ENCODE measurements at places on chromosomes 1 and 21.

DNA sequence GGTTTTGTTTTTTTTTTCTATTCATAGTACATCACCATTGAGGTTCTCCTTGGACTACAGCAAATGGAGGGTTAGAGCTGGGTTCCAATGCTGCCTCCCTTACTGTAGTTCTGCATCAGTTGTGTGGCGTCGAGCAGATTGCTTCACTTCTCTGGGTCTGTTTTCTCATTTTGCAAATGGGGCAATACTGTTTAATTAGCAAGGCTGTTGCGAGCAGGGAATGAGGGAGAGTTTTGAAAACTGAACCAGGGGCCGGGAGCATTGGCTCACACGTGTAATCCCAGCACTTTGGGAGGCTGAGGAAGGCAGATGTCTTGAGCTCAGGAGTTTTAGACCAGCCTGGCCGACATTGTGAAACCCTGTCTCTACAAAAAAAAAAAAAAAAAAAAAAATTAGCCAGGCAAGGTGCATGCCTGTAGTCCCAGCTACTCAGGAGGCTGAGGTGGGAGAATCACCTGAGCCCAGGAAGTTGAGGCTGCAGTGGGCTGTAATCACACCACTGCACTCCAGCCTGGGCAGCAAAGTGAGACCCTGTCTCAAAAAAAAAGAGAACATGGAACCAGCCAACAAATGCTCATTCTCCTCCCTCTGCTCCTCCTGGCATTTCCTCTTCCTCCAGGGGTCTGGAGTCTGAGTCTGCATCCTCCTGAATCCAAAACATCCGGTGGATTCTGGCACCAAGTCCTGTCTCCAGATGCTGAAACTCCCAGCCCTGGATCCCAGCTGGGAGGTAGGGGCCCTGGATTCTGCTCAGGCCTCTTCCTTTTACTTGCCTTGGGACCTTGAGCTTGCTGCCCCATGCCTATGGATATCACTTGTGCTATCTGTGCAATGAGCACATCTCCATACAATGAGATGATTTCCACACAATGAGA, 3.7 kb upstream of the PLOD1 start:
- no peak for DNase-seq

DNA sequence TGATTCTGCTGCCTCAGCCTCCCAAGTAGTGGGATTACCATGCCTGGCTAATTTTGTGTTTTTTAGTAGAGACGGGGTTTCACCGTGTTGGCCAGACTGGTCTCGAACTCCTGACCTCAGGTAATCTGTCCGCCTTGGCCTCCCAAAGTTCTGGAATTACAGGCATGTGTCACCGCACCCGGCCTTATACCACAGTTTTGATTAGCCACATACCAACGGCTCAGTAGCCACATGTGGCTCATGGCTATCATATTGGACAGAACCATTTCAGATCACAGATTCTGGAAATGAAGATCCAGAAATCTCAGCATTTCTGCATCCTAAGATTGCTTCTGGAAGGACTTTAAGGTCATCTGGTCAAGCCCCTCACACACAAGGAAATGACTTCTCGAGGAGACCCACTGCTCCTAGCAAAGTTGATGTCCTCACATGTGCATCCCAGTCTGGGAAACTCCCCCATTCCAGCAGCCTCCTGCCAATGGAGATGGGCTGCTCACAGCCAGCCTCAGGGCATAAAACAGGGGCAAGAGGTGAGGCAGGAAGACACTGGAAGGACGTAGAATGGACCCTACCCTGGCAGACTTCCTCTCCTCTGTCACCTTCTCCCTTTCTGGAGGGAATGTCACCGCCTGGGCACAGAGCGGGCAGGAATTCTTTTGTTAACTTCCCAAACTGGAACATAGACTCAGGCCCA, 17.5 kb upstream of the CITED4 start:
- DNase-seq: no peak

- DNase-seq: no peak
Measured at GRCh38 chr1:17545356-17545755, 5.9 kb downstream of the ARHGEF10L start.

- no peak for DNase-seq
Measured at GRCh38 chr1:119713039-119713748, 1.5 kb downstream of the PHGDH start.

DNA sequence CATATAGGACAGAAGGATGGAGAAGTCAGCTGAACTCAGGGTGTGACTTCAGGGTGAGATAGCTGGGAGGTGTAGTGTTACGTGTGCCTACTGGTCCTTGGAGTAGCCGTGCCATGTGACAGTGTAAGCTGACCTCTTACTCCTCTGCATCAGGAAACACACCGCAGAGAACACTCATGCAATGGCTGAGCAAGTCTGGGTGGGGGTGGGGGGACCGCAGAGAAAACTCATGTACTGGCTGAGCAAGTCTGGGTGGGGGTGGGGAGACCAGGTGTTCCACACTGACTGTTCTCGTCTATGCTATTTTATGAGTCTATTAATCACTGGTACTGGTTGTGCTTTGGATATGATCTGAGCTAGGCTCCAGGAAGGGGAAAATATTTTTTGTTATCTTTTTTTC, 233.1 kb downstream of the PAPPA2 start:
- DNase-seq: no peak

DNA sequence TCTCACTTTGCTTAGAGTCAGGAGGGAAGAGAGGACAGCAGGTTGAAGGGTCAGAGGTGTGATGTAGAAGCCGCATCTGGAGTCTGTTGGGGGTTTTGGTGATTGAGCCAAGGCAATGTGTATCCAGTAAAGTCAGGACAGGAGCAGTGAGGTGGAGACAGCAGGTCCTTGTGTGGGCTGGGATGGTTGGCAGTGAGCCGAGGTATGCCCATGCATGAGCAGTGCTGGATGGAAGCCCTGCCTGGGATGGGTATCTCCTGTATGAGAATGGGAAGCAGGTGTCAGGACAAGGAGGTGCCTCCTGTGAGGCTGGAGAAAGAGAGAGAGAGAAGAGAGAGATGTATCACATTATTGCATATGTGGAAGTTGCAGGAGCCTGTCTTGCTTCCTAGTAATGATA, 90.0 kb downstream of the OBSCN start:
- no peak for DNase-seq

DNA sequence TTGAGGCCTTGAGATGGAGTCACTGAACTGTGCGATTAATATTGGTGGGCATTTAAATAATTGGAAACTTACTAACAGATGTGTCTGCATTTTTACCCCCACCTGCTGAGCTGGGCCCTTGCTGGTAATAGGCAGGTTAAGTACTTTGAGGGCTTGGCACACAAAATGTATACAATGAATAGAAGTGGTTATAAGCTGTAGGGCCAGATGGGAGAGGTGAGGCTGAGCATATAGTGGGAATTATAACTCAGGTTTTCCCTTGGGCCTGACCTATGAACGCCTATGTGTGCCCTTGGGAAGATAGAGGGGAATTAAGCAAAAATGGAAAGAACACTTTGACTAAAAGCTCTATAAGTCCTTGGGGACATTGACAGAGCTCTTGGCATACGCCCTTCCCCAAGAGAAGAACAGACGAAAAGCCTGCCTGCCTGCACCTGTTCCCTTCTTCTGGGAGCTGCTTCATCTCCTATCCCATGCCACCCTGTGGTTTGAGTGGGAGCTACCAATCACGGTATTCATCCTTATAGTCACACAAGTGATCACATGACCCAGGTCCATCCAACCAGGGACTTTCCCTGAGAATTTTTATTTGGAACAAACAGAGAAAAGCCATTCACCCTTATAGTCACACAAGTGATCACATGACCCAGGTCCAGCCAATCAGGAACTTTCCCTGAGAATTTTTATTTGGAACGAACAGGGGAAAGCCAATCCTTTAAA, 260.7 kb upstream of the CSF3R start:
- no peak for DNase-seq

DNA sequence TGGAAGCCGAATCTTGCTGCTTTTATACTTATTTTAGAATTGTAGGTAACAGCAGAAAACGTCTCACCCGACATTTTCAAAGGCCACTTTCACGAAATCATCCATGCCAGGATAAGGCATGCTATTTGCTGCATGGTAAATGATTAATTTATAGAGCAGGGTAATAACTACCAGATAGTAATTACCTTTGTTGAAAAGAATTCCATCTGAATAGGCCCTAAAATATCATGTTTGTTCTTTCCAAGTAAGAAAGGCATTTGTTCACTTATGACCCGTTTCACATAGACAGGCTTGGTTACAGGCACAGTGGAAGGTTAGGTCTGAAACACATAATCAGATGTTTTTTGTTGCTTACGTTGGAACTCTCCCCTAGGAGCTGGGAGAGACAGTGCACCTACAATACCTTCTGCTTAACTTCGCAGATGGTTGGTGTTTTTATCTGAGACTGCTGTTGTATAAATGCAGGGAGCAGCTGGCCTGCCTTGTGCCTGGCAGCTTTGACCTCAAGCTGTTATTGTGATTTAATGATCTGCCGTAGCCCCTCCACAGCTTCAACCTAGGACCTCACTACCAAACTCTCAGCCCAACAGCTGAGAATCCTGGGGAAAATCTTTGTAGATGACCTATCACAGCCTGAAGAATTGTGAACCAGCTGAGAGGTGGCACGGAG, 1.6 kb downstream of the SLC44A3 start:
- no peak for DNase-seq

GRCh38 chr1:186967656-186968394, 139.1 kb downstream of the PLA2G4A start:
- no peak for DNase-seq

- DNase-seq: no peak
Measured at GRCh38 chr21:45373991-45374816, 30.8 kb upstream of the COL18A1 start.

- DNase-seq: peak; percentile 8
Measured at GRCh38 chr1:5286244-5286643, 631.8 kb downstream of the AJAP1 start.

DNA sequence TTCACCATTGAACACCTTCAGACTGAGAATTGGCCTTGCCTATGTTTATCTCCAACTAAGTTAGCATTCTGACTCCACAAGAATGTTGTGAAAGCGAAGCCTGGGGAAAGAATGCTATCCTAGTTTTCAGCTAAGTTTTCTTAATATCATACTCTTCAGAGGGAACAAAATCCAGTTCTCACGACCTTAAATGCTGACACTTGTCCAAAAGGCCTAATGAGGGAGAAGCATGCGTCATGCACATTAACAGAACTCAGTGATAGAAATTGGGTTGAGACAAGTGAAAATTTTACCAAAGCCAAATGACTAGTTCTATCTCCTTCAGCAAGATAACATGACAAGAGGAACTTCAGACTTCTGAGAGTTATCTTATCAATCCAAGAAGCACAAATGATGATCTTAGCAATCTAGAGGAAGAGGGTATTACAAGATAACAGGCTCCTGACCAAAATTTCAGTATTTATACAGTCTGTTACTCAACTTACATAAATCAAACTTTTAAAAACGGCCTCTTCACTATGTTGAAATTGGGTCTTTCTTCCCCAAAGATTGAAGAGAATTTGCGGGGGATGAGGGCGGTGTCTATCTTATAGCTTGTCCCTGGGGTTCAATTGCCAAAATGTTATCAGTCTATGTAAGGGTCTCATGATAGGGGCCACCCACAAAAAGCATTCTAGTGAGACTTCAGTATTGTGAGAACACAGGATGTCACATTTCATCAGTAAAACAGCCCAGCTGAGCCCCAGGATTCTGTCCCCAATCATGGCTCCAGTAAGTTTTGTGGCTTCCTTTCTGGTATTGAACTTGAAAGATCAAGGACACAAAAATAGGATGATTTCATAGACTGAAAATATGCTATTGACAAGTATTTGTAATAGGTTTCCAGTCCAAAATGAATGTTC, 26.5 kb upstream of the SLC45A3 start:
- DNase-seq: no peak

DNA sequence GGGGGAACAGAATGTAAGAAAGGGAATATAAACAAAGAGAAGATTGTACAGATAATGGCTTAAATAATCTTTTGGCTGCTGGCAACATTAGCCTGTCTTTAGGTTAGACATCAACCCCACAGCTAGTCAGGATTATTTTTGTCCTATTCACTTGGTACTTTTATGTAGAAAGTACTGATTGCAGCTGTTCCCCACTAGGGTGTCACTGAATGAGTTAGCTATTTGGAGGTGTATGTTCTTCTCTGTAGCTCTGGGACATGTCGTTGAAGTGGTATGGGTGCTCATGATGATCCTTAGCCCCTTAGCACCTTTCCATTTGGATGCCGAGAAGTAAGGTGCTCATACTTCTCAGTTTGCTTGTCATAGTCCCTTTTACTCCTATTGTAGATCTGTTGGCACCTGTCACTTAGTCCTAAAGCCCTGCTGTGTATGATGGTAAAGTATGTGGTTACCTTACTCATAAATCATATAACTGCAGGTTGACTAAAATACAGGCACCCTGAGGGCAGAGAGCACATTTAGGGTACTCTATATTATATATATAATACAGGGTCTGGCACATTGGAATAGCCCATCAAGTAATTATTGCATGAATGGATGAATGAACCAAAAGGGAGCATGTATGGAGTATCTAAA, 64.6 kb downstream of the USP25 start:
- no peak for DNase-seq

Measured in T follicular helper cell (primary cell).